ENCODE measurements at places on chromosomes 4 and X.

- no peak for DNase-seq
Measured at GRCh38 chrX:42496239-42496638, 281.7 kb downstream of the PPP1R2C start.

GRCh38 chr4:81905971-81906370 lies 434.3 kb upstream of the RASGEF1B start:
- no peak for DNase-seq

DNA sequence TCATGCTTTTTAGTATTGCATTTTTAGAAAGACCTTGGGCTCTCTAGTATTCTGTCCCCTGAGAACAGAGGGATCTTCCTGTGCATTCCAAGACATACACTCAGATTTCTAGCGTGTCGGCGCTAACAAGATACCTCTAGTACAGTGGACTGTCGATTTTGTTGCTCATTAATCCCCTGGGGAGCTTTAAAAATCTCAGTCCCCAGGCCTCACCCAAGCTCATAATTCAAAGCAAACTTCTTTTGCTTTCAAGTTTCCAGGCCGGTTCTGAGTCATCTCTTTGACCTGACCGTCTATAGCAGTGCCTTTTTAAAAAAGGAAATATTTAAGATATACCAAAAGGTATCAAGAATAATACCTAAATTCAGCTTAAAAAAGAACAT lies 137.0 kb downstream of the AMMECR1 start:
- no peak for DNase-seq

GRCh38 chr4:85370400-85371032 lies 104.4 kb upstream of the ARHGAP24 start:
- DNase-seq = peak; percentile 5

- no peak for DNase-seq
Measured at GRCh38 chrX:156002507-156002906, 5.0 kb downstream of the IL9R start.

GRCh38 chrX:63439580-63439979 lies 88.4 kb upstream of the SPIN4 start:
- no peak for DNase-seq

DNA sequence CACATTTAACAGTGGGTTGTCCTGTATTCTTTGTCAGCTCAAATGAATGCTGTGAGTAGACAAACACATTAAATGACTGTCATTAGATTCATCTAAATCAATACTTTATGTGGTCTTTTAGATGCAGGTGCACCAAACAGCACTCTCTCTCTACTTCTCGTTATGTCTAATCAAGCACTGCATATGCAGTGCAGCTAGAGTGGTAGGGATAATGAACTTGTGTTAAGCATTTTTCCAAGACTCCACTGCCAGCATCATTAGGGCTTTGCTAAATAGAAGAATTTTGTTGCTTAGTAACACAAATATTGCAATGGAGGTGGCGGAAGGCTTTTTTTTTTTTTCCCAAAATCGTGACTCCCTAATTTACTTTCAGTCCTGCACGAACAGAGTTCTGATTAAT lies 447.0 kb upstream of the GALNT7 start:
- no peak for DNase-seq

DNA sequence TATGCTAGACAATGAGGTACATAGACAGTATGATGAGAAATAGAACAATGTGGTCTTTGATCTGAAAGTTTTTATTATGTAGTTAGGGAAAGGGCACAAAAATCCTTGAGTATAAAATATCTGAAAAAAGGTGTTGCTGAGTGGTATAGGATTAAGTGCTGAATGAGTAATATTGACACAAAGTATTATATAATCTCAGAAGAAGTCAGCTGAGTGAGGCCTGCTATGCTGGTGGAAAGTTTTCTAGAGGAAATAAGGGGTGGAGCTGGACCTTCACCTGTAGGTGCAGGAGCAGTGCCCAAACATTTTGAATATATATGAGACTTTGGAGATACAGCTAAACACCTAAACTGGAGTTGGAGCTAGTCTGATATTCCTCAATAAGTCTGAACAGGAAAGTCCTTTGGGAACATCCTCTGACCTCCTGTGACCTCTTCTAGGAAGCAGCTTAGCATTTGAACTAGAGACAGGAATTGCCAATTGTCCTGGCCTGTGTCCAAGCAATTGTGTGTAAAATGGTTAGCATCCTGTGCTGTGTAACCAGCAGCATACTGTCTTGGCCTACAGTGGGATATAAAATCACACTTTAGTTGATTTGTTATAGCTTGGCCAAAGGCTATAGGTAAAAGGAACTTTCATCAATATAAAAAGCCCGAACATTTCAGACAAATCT lies 285.3 kb downstream of the ANKRD50 start:
- no peak for DNase-seq

GRCh38 chr4:76823495-76823894 lies 74.4 kb downstream of the SOWAHB start:
- no peak for DNase-seq

- DNase-seq = no peak
Measured at GRCh38 chr4:168515222-168516011, 18.6 kb downstream of the PALLD start.

GRCh38 chr4:88172987-88173386 lies 14.5 kb upstream of the ABCG2 start:
- no peak for DNase-seq

DNA sequence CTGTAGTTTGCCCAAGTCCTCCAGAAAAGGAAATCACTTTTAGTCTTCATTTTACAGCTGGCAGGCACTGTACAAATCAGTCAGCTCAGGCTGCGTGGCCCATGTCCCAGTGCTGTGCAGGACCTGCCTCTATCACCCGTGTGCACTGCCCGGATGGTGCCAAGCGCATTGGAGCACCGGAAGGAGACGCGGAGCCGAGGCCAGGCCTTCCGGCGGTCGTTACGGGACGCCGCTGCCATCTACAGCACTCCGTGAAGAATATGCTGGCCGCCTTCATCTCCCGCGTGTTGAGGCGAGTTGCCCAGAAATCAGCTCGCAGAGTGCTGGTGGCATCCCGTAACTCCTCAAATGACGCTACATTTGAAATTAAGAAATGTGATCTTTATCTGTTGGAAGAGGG lies at the start of gene PDHA2:
Gene PDHA2, plus strand, starts transcription at position 203 of the 400 bp plus-strand sequence. Its CDS starts 58 bp downstream, at position 261.
- no peak for DNase-seq

- DNase-seq = no peak
Measured at GRCh38 chr4:113539408-113539807, 222.1 kb downstream of the CAMK2D start.

- peak; percentile 67 for DNase-seq
Measured at GRCh38 chr4:38673130-38673978, 9.4 kb downstream of the KLF3 start.

DNA sequence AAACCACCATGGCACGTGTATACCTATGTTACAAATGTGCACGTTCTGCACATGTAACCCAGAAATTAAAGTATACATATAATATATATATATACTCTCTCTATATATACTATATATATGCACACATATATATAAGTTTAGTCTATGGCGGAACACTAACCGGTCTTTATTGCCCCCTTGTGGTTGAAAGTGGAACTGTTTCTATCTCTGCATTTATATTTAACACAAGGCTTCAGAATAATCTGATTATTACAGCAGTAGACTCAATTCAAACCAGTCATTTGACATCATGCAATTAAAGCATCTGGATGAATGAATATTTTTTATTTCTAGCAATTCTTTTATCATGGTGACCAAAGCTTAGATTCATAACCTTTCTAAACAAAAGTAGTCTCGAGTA lies 14.6 kb downstream of the RAB9B start:
- peak; percentile 2 for DNase-seq

- no peak for DNase-seq
Measured at GRCh38 chrX:41332408-41333002, 1.5 kb upstream of the DDX3X start.

DNA sequence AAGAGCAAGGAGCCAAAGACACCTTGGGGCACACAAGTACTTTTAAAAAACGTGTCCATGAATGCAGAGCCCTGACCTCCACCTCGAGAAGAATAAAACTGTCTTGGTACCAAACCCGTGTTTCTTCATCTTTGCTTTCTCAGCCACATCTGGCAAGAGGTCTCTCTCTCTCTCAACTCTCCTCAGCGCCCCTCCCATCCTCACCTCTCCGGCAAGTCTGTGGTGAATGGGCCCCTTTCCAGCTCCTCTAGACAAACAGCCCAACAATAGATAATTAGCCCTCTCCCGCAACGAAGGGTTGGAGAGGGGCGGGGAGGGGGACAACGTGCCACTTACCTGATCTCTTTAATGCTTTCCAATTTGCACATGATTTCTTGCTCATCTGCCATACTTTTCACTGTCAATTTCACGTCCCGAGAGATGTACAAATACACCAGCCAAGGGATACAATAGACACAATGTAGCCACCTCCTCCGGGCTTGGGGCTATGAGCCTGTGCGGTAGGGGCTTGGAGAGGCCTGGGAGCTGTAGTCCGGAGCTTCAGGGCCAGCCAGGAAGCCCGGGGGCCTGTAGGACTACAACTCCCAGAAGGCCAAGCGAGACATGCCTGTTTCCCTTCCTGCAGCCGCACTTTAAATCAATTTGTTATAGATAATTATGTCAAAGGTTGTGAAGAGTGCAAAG lies at the start of gene ZC4H2:
Gene ZC4H2, minus strand, starts transcription at position 462 of the 684 bp plus-strand sequence. Its CDS starts 73 bp downstream, at position 389.
- peak; percentile 30 for DNase-seq

- DNase-seq = no peak
Measured at GRCh38 chrX:120287513-120288112, 23.6 kb downstream of the TMEM255A start.

- no peak for DNase-seq
Measured at GRCh38 chrX:53281963-53282695, 745 bp upstream of the IQSEC2 start.

DNA sequence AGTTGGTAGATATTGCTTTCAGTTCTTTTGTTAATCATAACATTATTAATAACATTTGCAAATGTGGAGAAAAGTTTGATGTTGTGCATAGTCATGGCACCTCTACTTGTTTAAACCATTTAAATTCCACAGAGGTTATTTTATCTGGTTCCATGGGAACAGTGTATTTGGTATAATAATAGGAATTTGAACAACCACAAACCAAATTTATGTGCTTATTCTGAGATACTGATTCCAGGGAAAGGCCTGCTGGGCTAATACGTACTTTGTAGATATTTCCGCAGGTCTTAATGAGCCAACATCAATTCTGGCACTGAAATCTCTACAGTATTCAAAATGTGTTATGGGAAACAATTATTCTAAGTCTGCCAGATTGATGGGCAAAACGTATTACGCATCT lies 319.0 kb downstream of the DKK2 start:
- DNase-seq = no peak

- no peak for DNase-seq
Measured at GRCh38 chrX:123884809-123885408, 25.1 kb downstream of the XIAP start.

DNA sequence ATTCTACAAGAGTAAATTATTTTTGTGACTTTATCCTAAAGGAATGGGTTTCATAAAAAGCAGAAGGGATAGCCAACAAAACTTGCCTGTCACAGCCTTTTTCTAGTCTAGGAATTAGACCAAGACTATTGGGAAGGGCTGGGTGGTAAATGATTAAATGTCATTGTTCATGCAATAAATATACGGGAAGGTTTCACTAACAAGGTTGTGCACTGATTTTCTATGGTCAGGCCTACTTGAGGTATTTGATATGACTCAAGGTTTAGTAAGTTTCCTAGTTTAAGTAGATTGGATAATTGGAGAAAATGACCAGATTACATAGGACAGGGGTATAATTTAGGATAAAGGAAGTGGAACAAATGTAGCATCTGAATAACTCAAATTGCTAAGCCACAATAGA lies 249.1 kb upstream of the BMP3 start:
- no peak for DNase-seq

- DNase-seq = no peak
Measured at GRCh38 chr4:107916623-107917022, 14.7 kb upstream of the CYP2U1 start.

- DNase-seq = no peak
Measured at GRCh38 chr4:182143086-182143821, 99.9 kb upstream of the TENM3 start.

DNA sequence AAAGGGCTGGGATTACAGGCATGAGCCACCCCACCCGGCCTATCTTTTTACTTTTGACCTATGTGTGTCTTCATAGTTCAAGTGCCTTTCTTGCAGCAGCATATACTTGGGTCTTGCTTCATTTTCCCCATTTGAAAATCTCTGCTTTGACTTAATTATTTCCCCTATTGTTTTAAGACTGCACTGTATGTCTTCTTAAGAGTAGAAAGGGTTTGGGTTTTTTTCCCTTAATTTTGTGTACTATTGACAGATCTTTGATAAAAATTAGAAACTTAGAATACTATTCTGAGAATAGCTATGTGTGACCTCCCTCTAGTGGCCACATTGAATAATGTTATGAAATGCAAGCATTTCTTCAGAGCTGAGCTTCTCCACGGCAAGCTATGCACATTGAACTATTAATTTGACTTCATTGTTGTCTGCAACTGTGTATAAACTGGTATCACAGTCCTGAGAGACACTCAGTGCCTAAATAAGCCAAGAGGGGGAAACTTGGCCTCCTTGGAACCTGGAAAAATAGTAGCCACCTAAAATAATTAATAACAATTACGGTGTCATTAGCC lies 8.7 kb upstream of the SLC25A4 start:
- peak; percentile 27 for DNase-seq

DNA sequence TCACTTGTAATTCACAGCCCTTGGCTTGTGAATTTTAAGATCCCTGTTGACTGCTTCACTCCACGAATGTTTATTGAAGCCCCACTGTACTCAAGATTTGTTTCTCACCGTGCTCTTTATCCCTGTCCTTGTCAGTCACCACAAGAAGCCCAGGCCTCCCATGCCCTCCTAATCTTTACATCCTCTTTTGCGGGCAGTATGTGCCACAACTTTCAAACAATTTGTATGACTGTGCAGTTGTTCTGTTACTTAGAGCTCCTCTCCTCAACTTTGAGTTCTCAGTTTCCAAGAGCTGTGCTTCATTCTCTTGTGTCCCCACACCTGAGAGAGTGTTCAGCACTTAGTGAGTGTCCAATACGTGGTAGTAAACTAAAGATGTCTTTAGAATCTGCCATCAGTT lies 467.7 kb downstream of the NKX6-1 start:
- DNase-seq = no peak

- no peak for DNase-seq
Measured at GRCh38 chr4:88291003-88291402, 6.6 kb upstream of the PPM1K start.

DNA sequence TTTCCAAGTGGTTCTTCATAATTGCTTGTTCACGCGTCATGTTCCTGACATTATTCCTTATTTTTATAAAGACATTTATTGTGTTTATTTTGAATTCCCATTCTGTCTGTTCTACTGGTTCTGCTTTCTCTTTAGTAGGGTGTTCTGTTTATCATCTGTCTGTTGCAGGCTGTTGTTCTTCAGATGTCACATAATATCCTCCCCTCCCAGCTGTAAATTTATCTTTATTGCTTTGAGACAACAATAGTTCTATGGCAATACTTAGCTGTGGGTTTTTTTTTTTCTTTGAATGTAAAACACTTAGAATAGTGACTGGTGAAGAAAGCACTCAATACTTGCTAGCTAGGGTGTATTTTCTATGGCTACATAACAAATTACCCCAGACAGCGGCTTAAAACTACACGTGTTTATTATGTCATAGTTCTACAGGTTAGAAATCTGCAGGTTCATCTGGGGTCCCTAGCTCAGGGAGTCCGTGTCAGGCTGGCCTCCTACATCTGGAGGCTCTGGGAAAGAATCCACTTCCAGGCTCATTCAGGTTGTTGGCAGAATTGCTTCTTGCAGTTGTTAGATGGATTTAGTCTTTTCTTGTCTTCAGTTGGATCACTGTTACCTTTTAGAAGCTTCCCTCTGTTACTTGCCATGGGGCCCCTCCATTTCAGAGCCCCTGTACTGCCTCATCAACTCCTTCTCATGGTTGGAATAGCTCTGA lies 63.4 kb upstream of the ENPEP start:
- no peak for DNase-seq

GRCh38 chrX:154046940-154047610 lies 27.4 kb upstream of the IRAK1 start:
- no peak for DNase-seq

Measured in AG09319 (cell line).